NCI-H187 (cell line): ENCODE measurements at places on chromosomes 3 and 15.
A peak's percentile ranks its signal among the peaks of the same experiment; 100 is the strongest.

DNA sequence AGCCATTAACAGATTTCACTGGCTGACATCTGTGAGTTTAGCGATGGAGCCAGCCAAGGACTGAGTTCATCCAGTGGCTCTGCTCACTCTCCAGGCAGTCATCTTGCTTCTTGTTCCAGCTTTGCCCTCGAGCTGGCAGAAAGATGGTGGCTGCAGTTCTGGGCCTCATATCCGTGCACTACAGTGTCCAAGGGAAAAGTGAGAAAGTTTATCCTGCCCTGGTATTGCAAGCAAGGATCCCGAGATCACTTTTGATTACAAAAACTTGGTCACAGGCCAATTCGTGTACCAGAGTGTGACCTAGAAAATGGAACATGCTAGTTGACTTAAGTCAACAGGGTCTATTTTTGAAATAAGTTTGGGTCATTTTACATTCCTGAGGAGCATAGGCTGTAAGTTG, 288.0 kb upstream of the CHRM5 start:
- DNase-seq: no peak

GRCh38 chr15:74777769-74778598, 3.9 kb upstream of the CSK start:
- no peak for DNase-seq

DNA sequence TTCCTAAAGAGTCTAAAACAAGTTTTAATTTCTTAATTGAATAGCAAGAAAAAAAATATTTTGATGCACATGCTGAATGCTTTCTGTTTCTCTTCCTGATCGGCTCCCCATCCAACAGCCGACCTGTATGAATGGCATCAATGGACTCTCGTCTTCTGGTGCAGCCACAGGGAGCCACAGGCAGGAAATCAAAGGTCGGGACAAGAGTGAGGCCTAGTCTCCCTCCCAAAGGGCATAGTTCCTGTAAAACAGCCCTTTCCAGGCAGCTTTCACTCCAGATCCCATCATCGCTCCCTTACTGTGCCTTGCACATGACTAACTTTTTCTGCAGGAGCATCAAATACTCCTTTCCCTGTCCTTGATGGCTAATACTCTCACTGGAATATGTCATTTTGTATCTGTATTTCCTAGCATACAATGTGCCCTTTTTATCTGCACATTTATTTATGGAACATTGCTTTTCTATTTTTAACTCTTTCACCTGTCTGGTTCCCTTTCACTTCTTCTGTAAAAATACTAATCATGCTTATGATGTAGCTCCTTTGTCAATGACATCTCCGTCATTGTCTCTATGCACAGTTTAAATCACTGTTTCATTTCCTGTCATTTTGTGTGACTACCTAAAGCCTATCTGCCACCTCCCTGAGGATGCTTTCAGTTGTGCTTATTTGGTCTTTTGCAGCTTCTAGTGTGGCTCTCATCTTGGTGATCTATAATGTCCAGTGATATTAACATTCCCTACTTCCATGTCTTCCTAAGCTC, 326.2 kb downstream of the CTNNB1 start:
- DNase-seq: no peak

GRCh38 chr3:135145581-135145980, 350.5 kb downstream of the EPHB1 start:
- DNase-seq: no peak

- DNase-seq: no peak
Observed at GRCh38 chr3:7973006-7973405, 528.6 kb upstream of the LMCD1 start.

DNA sequence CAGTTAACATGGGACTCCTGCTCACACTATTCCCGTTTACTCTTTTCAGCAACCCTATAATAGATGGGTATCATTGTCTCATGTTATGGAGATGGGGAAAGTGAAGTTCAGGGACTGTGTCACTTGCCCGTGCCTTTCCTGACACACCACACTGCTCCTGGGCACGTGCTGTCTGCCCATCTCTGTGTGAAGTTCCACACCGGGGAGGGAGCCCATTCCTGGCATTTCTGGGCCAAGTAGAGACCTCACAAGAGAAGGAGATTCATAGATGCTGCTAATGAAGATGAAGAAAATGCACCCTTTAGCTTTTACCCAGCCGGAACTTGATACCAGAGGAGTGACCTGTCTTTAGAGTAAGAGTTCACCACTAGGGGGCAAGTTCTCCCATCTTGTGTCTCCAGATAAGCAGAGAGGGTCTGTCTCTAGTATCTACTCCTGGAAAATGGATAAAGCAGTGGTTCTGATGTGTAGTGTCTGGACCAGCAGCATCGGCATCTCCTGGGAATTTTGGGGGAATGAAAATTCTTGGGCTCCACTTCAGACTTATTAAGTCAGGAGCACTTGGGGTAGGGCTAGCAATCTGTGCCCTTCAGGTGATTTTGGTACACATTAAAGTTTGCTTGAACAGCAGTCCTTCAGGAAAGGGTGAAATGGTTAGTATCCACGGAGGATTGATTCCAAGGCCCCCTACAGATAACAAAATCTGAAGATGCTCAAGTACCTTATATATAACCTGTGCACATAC, 2.0 kb upstream of the TOPBP1 start:
- DNase-seq: no peak

DNA sequence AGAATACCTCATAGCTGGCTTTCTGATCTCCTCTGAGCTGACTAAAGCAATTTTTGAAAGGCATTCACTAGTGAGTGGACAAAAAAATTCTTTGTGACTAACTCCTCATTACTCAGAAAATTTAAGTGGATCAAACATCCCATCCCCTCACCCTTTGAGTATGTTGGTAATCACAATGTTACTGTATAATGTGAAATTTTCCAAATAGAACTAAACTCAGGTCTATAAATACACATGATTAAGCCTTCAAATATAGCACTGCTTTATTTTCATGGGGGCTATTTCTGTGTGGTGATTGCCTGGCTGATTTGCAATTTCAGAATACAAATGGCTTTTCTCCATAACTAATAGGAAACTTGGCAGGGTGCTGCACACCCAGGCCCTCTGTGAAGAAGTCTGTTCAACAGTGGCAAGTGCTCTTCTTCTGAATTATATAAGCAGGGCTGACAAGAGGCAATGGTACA, 45.9 kb upstream of the ACTC1 start:
- no peak for DNase-seq

DNA sequence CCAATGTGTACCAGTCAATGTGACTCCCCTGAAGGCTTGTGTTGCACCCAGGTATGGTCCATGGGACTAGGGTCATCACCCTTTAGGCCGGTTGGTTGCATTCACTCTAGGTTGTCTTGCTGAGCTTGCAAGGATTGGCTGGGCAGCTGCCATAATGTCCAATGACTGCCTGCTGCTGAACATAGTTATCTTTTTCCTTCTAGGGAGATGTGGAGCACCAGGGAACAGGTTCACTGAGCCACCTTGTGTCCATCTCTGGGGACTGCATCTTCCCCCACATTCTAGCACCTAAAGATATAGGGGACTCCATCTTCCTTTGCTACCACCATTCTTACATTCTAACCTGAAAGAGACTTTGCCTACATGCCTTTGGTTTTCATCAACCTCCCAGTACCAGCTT, 580.4 kb upstream of the TBL1XR1 start:
- peak; percentile 19 for DNase-seq

GRCh38 chr3:98977520-98977919, 76.0 kb upstream of the DCBLD2 start:
- DNase-seq: no peak

- DNase-seq: no peak
Observed at GRCh38 chr15:83285284-83285978, 967 bp upstream of the BNC1 start.

DNA sequence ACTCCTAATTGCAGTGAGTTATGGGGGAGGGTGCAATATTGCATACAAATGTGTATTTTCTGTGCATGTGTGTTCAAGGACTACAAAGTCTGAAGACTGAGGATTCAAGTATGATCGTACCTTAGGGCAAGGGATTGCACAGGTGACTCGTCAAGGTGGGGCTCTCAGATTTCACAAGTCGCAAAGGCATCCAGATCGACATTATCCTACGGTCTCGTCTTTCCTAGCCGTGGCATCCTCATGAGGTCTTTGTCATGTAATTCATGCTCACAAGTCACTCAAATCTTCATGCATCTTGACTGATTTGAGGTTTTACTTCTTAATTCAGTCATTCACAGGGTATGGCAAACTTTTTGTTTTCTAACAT, 191.4 kb upstream of the HES1 start:
- no peak for DNase-seq

DNA sequence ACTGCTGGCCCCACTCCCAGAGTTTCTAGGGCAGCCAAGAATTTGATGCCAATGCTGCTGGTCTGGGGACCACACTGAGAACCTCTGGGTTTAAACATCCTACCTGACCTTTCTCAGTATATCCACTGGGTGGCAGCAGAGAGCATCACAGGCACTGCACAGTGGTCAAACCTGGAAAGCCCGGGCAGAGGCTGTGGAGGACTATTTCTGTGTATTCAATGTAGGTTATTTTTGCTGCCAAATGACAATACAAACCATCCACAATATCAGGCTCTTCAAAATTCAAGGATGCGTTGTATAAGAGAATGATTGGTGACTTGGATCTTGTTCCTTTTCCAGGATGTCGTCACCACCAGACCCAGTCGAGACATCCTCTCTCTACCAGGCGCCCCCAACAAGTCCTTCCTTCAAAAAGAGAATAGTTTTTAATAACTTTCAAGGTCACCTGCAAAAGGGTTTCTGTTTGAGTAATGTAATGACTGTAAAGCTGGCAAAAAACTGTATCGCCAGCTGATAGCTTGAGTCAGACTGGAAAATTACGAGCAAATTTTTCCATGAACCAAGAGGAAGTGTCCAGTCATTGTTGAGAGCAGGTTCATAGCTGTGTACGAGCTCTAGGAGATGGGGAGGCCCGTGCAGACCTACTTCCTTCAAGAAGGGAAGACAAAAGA, 30.5 kb upstream of the MYZAP start:
- DNase-seq: peak; percentile 20

DNA sequence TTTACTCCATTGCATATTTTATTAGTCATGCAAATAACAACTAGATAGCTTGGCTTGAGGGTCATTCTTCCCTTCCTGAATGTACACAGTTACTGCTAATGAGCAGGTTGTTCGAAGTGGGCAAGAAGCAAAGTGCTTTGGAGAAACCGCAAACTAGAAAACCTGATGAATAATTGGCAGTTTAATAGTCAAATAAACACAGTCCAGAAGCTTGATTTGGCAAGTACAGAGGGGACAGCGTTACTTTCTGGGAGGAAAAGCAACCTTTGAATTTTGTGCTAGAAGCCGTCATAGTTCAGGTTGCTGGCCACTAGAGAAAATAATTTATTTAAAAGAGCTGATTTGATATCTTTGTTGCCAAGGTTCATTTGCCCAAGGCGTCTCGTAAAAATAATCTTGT, 94.9 kb downstream of the MFSD1 start:
- DNase-seq: no peak

- no peak for DNase-seq
Observed at GRCh38 chr3:97948351-97949109, 23.7 kb downstream of the RIOX2 start.

- no peak for DNase-seq
Observed at GRCh38 chr15:86213420-86213819, 133.7 kb downstream of the AGBL1 start.

- DNase-seq: no peak
Observed at GRCh38 chr15:33644304-33644703, 324.0 kb upstream of the CHRM5 start.

DNA sequence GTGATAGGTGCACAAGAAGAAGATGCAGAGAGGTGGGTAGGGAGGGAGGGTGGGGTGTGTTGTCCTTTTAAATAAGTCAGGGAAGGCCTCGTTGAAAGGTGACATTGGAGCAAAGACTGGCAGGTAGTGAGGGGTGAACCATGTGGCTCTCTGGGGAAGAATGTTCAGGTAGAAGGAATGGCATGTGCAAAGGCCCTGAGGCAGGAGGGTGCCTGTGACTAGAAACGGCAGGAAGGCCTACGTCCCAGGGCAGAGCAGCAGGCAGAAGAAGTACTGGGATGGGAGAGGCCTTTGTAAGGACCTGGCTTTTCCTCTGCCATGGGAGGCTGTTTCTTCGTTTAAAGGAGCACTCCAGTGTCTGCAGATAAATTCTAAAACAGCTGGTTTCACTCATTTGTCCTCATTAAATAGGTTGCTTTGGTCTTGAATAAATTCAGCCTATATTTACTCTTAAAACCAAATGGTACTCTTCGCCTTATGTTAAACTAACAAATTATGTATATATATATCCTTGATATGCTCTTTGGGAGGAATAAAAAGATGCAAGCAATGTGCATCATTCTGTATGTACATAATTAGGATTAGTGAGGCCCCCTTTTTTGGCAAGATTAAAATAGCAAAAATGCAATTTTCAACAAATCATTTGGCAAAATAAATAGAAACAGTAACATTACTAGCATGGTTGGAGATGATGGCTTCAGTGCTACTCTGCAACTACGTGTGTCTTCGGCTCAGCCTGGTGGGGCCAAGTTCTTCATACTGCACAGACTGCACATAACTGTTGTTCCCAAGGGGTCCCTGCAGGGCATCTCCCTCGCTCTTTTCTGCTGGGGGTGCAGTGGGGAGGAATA, 151.4 kb downstream of the KLF13 start:
- no peak for DNase-seq

DNA sequence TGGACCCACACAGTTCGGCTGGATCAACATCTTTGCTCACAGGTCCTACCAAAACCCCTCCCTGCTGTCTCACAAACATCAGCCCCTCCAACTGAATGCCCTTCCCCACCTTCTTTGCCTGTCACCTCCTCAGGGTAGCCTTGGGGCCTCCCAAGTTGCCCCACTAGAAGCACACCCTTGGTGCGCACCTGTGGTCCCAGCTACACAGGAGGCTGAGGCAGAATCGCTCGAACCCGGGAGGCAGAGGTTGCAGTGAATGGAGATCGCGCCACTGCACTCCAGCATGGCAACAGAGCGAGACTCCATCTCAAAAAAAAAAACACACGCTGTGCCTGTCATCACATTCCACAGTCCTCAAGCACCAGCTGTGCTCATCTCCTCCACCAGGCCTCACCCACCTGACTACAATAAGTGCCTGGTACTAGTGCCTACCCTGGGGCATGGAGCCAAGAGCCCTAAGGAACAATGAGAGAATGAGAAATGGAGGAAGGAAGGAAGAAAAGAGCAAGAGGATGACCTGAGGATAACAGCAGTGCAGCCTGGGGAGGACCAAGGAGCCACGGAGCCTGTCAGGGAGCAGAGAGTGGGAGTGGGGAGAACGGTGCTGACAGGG, 26.0 kb downstream of the RPN1 start:
- DNase-seq: no peak

GRCh38 chr3:88263417-88264100, 113.8 kb downstream of the C3orf38 start:
- DNase-seq: no peak

- no peak for DNase-seq
Observed at GRCh38 chr3:8784676-8785435, 15.4 kb upstream of the OXTR start.
